ENCODE measurements at places on chromosomes 1 and 21. TPM values are rescaled to one million over a fixed set of nuclear protein-coding genes. Genes with fewer than 3 reads are reported as not detected.

DNA sequence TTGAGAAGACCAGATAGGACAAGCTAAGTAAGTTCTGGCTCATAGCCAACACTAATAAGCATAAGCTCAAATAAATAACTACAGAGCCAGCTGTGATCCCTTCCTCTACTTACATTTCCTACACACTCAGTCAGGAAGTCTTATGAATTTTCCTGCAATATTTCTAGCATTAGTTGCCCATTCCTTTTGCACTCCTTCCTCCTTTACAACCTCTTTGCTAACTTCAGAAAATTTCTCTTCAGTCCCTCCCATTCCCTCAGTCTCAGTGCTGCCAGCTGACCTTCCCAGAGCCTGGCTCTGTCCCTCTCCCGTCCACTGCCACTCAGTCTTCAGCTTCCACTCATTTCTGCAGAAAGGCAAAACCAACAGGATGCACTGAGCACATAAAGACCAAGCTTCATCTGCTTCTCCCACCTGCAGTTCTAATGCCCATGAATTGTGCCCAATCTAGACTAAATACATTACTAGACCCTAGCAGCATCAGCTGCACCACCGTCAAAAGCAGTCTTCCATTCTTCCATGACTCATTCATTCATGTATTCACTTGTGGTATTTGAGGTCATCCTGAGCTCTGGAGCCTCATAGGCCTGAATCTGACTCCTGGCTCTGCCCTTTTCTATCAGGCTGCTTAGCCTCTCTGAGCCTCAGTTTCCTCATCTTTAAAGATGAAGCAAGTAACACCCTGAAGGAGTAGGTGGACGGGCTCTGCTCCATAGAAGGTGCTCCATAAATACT lies 54.6 kb upstream of the SIPA1L2 start:
- no peak for DNase-seq

GRCh38 chr1:33683913-33684312 lies 180.0 kb upstream of the HMGB4 start:
- no peak for DNase-seq

The MPZ gene
- total RNA-seq: 1.2 TPM

- DNase-seq: no peak
Measured at GRCh38 chr1:31744165-31744888, 19.8 kb downstream of the ADGRB2 start.

DNA sequence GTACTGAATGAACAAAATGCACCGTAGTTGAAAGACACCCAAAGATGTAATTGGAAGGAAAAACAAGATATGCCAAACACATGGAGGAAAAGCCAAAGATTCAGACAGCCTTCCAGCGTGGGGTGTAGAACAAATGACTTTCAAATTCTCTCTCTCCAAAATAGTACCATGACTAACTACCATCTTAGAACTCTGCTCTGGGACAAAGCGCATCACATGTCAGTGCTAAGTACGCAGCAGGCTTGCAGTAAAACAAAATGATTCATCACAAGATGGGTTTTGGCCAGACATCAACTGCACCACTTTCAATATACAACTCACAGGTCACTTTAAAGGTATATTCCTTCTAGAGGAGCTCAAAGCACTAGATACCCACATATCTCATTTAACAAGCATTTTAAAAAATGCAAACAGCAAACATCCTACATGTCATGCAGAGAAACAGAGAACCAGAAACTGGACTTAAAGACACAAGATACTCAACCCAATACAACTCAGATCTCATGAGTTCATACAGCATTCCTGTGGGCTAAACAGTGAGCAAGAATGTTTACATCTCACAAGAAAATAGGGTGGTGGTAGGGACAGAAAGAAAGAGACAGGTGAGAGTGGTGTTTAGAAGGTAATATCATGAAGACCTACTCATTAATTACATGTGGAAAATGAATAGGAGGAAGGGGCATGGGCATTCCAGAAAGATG lies 75.7 kb downstream of the BCAR3 start:
- DNase-seq: peak; percentile 78

GRCh38 chr1:162230096-162230495 lies 146.6 kb downstream of the SPATA46 start:
- DNase-seq: no peak

DNA sequence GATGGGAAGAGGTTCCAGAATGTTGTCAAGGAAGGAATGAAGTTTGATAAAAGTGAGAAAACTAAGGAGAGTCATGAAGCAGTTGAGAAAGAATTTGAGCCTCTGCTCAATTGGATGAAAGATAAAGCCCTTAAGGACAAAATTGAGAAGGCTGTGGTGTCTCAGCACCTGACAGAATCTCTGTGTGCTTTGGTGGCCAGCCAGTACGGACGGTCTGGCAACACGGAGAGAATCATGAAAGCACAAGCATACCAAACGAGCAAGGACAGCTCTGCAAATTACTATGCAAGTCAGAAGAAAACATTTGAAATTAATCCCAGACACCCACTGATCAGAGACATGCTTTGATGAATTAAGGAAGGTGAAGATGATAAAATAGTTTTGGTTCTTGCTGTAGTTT lies 142.8 kb downstream of the CDC7 start:
- no peak for DNase-seq

DNA sequence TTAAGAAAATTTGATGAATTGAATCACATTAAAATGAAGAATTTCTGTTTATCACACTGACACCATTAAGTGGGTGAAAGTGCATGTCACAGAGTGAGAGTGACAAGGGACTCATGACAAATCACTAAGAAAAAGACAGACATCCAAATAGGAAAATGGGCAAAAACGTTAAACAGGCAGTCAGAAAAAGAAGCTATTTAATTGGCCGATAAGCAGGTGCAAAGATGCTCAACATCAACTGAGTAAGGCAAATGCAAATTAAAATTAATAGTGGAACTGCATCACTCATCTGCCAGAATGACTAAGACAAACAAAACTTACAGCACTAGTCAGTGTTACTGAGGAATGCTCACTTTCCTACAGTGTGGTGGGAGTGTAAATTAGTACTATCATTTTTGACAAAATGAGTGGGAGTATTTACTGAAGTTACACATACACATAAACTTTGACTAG lies 39.2 kb upstream of the RUNX1 start:
- no peak for DNase-seq

- DNase-seq: no peak
Measured at GRCh38 chr1:84480650-84481049, 1.6 kb downstream of the RPF1 start.

The ANGPTL1 gene
- total RNA-seq: not detected

The FAM72A gene
- total RNA-seq: 6.9 TPM

DNA sequence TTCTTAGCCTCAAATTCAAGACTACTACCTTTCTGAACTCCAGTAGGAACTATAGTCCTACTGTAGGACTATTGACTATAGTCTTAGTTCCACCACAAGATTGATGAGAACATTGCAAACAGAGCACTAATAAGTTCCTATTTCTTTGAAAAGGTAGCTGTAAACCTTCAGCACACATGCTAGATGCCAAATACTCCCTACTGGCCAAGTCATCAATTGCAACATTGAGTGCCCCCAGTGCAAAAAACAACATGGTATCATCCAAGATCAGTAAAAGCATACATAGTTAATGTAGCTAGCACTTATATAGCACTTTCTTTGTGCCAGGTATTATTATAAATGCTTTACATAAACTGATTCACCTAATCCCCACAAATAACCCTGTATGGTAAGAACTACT lies 99.8 kb downstream of the MRPL39 start:
- DNase-seq: no peak

The TMEM201 gene
- total RNA-seq: 20.0 TPM

Data from epithelial cell of proximal tubule (primary cell).